ENCODE measurements at places on chromosomes 16 and 17.

- no peak for DNase-seq
Observed at GRCh38 chr17:17226451-17227265, 10.3 kb downstream of the FLCN start.

GRCh38 chr17:42548993-42549755 lies 3.5 kb upstream of the HSD17B1 start:
- no peak for DNase-seq

GRCh38 chr17:27532269-27533263 lies 76.3 kb downstream of the KSR1 start:
- DNase-seq = peak; percentile 52

GRCh38 chr17:37191219-37191618 lies 184.6 kb upstream of the C17orf78 start:
- DNase-seq = no peak

GRCh38 chr17:58270476-58271215 lies 10.1 kb downstream of the MPO start:
- no peak for DNase-seq

GRCh38 chr17:79027925-79028491 lies 4.0 kb downstream of the C1QTNF1 start:
- peak; percentile 61 for DNase-seq

DNA sequence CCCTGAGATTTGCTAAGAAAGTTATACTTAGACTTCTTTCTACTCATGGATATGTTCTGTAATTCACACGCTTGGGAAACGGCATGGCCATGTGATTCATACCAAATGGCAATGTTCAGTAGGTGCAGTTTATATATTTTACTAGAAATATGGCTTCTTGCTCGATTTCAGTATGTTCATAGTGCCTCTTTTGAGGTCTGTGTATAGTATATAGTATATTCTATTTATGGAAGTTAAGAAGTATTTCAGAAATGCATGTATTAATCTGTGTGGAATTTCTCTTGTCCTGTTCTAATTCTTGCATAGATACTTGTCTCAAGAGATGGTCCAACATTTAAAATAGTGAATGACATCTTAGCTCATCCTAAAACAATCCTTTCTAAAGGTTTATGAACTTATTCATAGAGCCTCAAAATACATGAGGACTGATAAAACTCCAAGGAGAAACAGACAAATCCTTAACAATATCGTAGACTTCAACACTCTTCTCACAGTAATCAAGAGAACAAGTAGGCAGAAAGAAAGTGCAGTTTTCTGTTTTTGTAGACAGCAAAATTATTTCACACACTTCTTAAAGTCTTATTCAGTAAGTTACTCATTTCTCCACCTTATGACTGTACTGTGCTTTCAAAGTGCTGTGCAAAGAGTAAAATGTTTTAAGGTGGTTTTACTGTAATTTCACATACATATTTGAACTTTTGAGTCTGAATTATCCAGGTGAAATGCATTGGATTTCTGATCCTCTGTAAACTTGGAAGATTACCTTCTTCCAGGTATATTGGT lies 11.1 kb downstream of the BPTF start:
- DNase-seq = no peak

GRCh38 chr17:4426499-4427208 lies 7.1 kb upstream of the SPNS3 start:
- no peak for DNase-seq

Data from left ventricle myocardium superior (tissue), 1 donor.